H1 (cell line): ENCODE measurements at places on chromosomes 12 and 14. TPM values are rescaled to one million over a fixed set of nuclear protein-coding genes. Genes with fewer than 3 reads are reported as not detected.

- no peak for DNase-seq
- no peaks in the 10 kb centered on the region for H3K36me3 ChIP-seq
- no peaks in the 10 kb centered on the region for H3K27me3 ChIP-seq
- no peak overlapping the region for H3K4me3 ChIP-seq
- no peak overlapping the region for H3K27ac ChIP-seq
Observed at GRCh38 chr12:11756523-11756922, 107.0 kb downstream of the ETV6 start.

GRCh38 chr14:59036134-59036533, 152.3 kb upstream of the DAAM1 start:
- no peak for DNase-seq
- no peaks in the 10 kb centered on the region for H3K27me3 ChIP-seq
- H3K36me3 ChIP-seq = no peaks in the 10 kb centered on the region

DNA sequence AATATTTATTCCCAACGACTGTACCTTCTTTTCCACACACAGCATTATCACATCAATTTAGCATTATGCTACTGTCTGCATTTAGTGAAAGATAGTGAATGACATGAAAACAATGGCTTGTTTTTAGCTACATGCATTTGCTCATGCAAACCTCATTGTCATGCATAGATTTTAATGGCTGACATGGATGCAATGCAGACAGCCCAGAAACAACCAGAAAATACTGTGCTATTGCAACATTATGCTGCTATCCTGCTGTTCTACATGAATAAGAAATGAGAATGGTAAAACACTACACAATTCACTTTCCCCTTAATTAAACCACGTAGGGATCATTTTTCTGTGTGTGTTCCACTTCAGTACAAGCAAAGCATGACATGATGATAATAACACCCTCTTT, 90.8 kb downstream of the LIN7A start:
- DNase-seq = no peak

BIN2 gene
- not detected in 2 replicates for total RNA-seq

CFAP54 gene
- 0.17 and 0.42 TPM in 2 replicates for total RNA-seq

CIROP gene
- total RNA-seq = not detected in 2 replicates
